ENCODE measurements at places on chromosomes 3 and 15. TPM values are rescaled to one million over a fixed set of nuclear protein-coding genes. Genes with fewer than 3 reads are reported as not detected.

DNA sequence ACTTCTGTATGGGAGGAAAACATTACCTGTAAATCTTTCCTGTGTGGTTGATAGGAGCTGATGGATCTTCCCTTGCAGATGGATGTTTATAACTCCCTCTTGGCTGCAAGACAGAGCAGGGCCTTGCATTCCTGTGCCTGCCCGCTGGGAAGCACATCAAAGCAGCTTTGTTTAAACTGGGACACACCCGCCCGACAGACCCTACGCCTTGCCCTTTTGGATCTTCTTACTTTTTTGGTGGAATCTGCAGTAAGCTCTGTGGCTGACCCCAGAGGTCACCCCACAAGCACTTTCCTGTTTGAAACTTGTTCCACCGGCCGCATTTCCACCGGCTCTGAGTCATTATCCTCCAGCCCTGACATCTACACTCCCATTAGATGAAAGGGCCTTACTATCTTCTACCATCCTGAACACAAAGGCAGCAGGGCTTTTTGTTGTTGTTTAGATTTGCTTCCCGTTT lies 244.1 kb upstream of the STT3B start:
- DNase-seq, result peak; percentile 21

DNA sequence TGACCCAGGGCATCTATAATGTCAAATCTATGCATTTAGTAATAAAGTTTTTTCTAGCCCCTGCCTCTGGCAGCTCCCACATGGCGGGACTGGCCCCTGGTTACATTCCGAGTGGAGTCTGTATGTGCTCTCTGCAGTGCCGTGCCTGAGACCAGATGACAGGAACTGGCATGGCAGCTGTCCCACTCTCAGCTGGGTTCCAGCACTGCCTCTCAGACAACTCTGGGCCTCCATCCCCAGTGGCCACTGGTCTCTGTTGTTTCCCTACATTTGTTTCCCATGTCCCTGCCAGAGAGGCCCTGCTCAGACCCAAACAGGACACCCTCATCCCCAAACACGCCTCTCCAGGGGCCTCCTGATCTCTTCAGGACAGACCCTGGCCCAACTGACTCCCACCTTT lies 109.3 kb downstream of the OCA2 start:
- DNase-seq, result no peak

DNA sequence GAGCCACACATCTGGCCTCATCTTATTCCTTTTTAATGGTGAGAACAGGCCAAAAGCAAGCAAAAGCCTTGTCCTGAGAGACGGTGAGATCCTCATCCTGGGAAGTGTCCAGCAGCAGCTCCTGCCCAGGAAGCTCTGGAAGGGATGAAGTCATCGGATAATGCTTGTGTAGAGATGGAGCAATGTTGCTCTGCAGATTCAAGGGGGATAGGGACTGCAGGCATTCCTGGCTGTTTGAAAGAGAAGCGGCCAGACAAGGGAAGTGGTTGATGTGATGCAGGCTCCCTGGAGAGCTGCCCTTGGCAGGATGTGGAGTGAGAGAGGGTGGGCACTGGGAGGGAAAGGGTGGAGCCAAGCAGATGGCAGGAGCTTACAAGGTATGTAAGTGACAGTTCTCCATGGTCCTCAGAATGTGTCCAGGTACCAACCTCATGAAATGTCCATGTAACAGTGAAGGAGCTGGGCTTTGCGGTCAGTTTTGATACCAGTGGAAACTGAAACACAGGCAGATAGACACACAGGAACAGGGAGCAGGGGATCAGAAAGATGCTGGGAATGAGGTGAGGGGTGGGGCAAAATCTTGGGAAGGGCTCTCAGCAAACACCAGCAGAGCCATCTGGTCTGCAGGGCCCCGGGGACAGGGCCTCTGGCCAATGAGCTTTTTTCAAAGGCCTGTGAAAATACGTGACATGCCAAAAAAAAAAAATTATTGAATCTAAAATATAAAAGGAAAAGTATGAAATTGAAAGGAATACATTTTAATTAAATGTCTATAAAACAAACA lies 32.2 kb upstream of the LACTB start:
- DNase-seq, result peak; percentile 87

FGF12 gene
- 7.2 TPM for total RNA-seq

- no peak for DNase-seq
Measured at GRCh38 chr3:178690571-178690970, 154.3 kb downstream of the KCNMB2 start.

- no peak for DNase-seq
Measured at GRCh38 chr15:47135267-47135666, 582.0 kb upstream of the SEMA6D start.
